ENCODE measurements at places on chromosomes 5 and 9.
A peak's percentile ranks its signal among the peaks of the same experiment; 100 is the strongest.

DNA sequence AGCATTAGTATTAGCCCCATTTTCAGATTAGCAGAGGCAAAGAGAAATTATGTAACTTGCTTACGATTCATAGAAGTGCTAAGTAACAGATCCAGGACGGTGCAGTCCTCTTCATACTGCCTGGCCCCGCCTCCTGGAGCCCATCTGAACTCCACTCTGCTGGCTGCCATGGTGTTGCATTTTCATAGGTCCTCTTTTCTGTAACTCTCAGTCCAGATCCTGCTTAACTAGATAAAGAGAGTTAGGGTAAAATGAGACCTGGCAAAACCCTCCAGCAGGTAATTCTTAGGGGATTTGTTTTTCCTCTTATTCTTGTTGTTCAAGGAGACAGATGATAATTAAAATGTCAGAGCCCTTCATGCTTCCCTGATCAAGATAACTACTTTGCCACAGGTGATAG, 135.1 kb upstream of the EFNA5 start:
- DNase-seq, result no peak

DNA sequence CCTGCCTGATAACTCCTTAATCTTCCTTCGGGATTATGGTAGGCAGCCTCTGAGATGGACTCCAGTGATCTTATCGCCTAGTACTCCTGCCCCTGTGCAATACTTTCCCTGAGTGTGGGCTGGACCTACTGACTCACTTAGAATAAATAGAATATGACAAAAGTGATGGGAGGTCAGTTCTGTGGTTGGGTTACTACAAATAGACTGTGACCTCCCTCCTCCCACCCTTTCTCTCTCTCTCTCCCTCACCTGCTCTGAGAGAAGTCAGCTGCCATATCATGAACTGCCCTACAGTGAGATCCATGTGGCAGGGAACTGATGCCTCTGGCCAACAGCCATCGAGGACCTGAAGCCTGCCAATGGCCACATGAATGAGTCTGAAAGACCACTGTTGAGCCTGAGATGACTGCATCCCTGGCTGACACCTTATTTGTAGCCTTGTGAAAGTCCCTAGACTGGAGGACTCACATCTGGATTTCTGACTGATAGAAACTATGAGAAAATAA, 31.7 kb downstream of the NRG2 start:
- no peak for DNase-seq

GRCh38 chr5:178590924-178591423, 781 bp upstream of the COL23A1 start:
- no peak for DNase-seq

GRCh38 chr5:142807372-142807911, 37.3 kb downstream of the ARHGAP26 start:
- DNase-seq, result no peak

- DNase-seq, result no peak
These were observed 14.1 kb upstream of the LRRC19 start for GRCh38 chr9:27019589-27019988.

DNA sequence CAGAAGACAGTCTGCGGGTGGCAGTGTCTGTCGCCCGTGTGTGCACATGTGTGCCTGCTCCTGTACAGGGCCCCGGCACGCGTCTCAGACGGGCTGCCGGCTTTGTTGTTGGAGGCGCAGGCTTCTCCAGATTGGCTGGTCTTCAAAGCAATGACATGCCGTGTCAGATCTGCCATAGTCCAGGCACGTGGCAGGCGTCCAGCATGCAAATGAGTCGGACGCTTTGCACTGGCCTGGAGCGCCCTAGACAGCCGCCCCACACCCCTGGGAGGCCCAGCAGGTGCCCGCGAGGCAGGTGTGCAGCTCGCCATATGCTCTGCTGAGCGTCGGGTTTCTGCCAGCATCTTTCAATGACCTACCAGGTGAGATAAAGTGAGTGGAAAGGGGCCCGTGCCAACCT, 71.5 kb downstream of the GADD45G start:
- no peak for DNase-seq

GRCh38 chr5:543351-543750, 19.1 kb upstream of the SLC9A3 start:
- no peak for DNase-seq

GRCh38 chr9:74220327-74220726, 276.8 kb upstream of the RORB start:
- DNase-seq, result no peak

GRCh38 chr5:31531888-31532547, at the start of the genes C5orf22 and DROSHA:
Gene C5orf22, plus strand, starts transcription at chr5:31532301. Its CDS starts 92 bp downstream, at chr5:31532393.
Gene DROSHA, minus strand, starts transcription at chr5:31532093. Its CDS starts 3,034 bp downstream, at chr5:31529059.
- DNase-seq, result peak; percentile 81

- DNase-seq, result no peak
These were observed 106.6 kb downstream of the RGS3 start for GRCh38 chr9:113570106-113570505.

DNA sequence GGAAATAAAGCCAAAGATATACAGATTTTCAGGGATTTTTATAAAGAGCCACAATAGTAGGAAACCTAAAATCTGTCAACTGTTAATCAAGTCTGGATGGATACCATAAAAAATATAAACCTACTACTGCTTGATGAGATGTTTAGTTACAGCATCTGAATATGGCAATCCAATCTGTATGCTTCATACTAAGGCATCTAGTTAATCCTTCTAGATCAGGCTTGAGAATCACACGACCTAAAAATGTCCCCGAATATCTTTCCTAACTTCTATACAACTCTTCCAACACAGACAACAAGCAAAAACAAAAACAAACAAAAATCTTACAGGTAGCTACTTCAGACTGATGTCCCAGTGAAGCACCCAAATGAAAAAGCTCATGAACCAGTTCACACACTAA, 29.8 kb downstream of the SSBP2 start:
- no peak for DNase-seq

DNA sequence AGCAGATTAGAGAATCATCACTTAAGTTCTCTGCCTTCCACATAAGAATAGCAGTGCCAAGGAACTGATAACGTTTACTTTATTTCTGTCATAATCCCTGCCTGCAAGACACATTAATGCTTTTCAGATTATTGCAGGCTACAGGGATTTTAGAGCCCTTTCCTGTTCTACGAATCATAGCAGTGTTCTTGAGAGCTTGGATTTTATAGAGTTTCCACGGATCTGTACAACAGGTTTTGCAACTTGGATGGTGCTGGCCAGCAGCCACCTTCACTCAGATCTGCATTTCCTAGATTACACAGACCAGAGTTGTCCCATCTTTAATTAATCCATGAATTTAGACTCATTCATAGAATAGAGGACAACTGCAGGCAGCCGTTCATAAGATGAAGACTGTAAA, 38.1 kb downstream of the SLC12A2 start:
- no peak for DNase-seq

GRCh38 chr5:151284392-151284967, 19.1 kb downstream of the SLC36A3 start:
- DNase-seq, result no peak

DNA sequence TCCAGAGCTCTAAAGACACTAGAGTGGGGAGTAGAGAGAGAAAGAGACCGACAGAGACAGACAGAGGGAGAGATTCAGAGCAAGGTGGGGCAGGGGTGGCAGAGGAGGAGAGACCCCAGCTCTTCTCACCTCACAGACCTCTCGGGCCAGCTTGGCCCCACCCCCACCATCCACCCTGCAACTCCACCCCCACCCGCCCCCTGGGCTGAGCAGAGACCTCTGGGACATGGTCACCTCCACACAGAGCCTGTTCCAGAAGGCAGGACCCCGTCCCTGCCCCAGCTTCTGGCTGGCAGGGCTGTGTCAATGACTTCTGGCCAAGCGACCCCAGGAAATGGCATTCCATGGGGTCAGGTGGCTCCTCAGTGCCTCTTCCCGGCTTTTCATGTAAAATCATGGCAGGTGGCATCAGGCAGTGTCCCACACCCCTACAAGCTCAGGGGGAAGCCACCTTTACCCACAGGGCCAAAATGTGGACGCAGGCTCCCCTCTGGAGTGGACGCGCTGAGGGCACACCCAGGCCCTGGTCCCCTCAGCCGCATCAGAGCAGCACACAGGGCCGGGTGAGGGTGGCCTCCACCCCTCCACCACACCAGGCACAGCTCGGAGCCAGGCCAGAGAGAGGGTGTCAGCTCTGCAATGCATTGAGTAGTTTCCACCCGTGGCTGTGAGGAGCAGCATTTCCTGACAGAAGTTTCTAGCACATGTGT, 131.2 kb upstream of the LPCAT1 start:
- DNase-seq, result no peak

- no peak for DNase-seq
These were observed 40.7 kb downstream of the F2RL2 start for GRCh38 chr5:76582230-76583162.

DNA sequence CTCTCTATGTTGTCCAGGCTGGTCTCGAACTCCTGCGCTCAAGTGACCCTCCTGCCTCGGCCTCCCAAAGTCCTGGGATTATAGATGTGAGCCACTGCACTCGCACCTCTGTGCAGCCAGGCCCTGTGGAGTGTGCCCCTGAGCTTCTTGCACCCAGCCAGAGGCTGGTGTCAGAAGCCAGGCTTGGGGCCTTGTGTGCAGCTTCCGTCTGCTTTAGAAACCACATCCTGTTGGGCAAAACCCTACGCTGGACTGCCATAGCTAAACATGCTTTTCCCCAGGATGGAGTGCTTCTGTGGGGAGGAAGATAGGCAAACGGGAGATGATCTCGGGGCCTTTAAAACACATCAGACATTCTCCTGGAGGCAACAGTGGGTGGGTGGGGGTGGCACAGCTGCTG, 40.1 kb downstream of the PRRT1B start:
- DNase-seq, result no peak

- no peak for DNase-seq
These were observed 30.6 kb upstream of the IL7R start for GRCh38 chr5:35826056-35826455.

- DNase-seq, result no peak
These were observed 27.1 kb upstream of the SRP19 start for GRCh38 chr5:112833971-112834370.

DNA sequence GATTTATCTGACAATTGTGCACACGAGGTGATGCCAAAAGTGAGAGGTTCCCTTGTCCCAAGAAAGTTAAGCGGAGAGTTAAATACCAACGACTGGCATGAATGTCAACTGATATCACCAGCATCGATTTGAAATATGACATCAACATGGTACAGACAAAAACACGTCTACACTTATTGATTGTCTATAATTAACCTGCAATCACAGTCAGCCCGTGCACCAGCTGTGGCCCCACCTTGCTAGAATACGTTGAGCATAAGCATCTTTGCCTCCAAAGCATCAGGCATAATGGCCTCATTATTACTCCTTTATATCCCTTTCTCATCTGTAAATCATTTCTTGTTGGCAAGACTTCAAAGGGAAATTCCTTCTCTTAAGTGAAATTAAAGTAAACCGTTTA, 625.4 kb downstream of the IRX1 start:
- DNase-seq, result no peak

GRCh38 chr9:130499804-130500263, 55.1 kb downstream of the ASS1 start:
- DNase-seq, result no peak

- DNase-seq, result no peak
These were observed 107.2 kb downstream of the C5orf15 start for GRCh38 chr5:133861161-133861737.

- DNase-seq, result no peak
These were observed 51.9 kb downstream of the ERCC6L2 start for GRCh38 chr9:95927271-95928004.

DNA sequence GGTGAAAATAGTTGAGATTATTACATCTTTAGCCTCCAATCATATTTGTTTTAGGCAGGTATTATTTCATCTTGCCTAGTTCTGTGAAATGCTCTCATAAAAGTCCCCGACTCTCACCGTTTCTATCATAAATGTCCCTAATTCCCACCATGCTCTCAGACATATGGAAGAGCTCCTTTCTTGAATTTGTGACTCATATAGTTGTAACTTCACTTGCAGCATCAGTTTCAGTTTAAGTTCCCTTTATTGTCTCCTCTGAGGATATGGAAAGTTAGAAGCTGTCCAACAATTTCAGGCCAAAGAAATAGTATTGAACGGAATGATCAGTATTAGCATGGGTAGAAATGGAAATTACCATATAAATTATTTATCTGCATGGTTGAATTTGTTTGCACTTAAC, 187.5 kb upstream of the NR4A3 start:
- DNase-seq, result no peak

GRCh38 chr5:8997542-8998070, 548.3 kb downstream of the SEMA5A start:
- DNase-seq, result no peak

DNA sequence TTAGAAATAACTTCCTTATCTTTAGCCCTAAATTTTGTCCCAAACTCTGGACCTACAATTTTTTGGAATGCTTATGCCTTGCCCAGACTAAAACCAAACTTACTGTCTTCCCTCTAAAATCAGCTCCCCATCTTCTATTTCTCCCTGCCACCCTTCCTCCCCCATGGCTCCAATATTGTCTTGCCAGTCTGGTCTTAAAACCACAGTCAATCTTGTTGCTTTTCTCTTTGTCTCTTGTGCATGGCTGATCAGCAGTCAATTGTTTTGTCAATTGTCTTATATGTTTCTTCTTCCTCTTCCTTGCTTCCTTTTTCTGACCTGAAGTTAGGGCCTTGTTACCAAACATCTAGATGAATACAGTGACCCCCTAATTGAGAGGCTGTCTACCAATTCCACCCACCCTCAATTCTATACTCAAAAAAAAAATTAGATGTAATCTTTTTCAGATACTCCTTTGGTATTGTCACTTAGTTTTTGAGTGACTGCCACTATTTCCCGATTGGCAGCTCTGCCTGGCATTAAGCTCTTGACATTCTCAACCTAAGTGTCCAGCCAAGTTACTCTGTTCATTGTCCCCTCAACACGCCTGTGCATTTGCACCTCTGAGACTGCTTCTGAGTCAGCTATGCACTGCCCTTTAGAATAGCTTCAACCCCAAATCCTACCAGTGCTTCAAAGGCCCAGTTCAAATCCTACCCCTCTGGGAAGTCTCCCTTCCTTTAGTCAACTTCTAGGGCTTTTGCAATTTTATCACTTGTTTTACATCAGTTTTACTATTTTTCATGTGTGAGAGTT, 2.5 kb downstream of the PDCD1LG2 start:
- no peak for DNase-seq

DNA sequence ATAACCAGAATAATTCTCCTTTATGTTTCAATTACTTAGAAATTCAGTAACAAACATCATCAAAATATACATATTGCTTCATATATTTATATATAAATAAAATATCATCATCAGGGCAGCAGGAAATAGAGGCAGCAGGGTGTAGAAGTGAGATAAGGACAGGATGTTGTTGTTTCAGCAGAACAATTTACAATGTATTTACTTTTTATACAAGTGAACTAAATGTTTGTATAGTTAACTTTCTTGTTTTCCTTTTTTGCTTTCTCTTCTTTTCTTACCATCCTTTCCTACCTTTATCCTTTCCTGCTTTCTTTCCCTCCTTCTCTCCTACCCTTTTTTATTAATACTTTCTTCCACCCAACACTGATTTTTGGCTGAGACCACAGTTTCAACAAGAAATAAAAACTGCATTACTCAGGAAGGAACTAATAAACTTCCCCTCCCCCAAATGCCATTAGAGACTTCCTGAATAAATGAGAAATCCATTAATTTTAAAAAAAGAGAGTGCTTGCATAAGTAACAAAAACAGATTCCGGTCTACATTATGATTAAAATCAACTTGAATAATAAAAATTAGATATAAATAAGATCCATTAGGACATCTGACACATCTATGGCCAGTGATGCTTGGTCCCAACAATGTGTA, 159.8 kb upstream of the ACOT12 start:
- peak; percentile 27 for DNase-seq

- no peak for DNase-seq
These were observed 33.5 kb upstream of the CRB2 start for GRCh38 chr9:123322273-123323195.
